ENCODE measurements at places on chromosomes 13 and 19.

- H3K27me3 ChIP-seq: no peaks in the 10 kb centered on the region
- no peaks in the 10 kb centered on the region for H3K4me1 ChIP-seq
- no peak overlapping the region for H3K4me3 ChIP-seq
- no peak for DNase-seq
Observed at GRCh38 chr19:52626915-52627314, 11.2 kb downstream of the ZNF83 start.

GRCh38 chr13:30696278-30697176, 38.8 kb upstream of the ALOX5AP start:
- peaks cover 30% of the 10 kb centered on the region for H3K4me1 ChIP-seq
- no peaks in the 10 kb centered on the region for H3K27me3 ChIP-seq
- H3K4me3 ChIP-seq: peak overlapping the region; percentile 31
- DNase-seq: peak; percentile 55
- peak overlapping the region; percentile 58 for H3K27ac ChIP-seq
- H3K36me3 ChIP-seq: no peaks in the 10 kb centered on the region

DNA sequence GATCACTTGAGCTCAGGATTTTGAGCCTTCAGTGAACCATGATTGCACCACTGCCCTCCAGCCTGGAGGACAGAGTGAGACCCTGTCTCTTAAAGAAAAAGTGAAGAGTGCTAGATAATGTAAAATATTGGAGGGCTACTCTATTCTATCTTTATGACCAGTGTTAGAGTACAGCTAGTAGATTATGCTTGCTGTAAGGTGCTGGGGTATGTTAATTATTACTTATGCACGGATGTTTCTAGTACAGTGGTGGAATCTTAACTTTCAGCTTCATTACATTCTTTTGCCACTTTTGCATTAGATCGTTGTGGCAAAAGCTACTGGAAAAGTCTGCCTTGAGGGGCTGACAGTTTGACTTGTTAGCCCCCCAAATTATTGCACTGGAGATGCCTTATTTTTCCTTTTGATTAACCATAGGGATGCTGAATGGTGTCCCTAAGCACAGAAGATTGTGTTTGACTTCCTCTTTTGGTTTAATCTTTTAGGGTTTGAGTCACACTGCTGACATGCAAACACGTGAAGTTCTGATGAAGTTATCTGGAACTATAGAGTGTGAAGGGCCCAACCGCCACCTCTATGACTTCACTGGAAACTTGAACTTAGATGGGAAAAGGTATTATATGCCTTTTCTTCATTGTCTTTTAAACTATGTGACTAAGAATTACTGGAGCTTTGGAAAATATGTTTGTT, 169.8 kb downstream of the ATP8A2 start:
- no peak for DNase-seq
- peaks cover 36% of the 10 kb centered on the region for H3K4me1 ChIP-seq
- no peaks in the 10 kb centered on the region for H3K27me3 ChIP-seq
- H3K36me3 ChIP-seq: no peaks in the 10 kb centered on the region

DNA sequence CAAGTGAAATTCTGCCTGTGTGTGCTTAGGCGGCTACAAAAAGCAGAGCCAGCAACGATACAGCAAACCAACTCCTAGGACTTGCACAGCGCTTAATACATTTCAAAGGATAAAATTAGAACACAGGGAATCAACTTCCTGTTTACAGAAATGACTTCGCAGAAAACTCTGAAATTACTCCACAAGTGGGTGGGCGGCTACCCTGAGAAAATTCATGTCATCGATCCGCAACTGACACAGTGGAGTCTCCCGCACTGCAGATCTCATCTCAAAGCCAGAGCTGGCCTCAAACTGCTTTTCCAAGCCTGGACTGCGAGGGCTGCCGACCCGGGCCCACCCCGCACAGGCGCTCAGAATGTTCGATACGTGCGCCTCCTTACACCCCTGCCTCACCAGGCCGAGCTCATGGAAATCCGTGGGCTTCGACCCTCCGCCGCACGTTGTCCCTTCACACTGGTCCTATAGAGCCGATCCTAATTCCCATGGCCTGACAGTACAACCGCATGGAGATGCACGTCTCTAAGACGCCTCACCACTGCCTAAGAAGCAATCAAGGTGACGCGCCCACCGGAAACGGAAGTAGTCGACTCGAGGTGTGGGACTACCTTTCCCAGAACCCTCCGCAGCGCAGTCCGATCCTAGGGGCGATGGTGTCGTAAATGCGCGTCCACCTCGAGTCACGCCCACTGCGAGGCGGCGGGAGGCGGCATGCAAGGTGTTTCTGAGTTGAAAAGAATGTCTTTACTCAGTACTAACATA, at the start of gene ZNF229:
TSS of gene ZNF229 (minus strand) at position 557 of the 759 bp plus-strand sequence. CDS start 5,625 bp downstream, outside the sequence.
- DNase-seq: peak; percentile 33
- no peak within 1 kb of the TSS for H3K27ac ChIP-seq
- H3K27me3 ChIP-seq: no peaks in the 10 kb centered on the region

DNA sequence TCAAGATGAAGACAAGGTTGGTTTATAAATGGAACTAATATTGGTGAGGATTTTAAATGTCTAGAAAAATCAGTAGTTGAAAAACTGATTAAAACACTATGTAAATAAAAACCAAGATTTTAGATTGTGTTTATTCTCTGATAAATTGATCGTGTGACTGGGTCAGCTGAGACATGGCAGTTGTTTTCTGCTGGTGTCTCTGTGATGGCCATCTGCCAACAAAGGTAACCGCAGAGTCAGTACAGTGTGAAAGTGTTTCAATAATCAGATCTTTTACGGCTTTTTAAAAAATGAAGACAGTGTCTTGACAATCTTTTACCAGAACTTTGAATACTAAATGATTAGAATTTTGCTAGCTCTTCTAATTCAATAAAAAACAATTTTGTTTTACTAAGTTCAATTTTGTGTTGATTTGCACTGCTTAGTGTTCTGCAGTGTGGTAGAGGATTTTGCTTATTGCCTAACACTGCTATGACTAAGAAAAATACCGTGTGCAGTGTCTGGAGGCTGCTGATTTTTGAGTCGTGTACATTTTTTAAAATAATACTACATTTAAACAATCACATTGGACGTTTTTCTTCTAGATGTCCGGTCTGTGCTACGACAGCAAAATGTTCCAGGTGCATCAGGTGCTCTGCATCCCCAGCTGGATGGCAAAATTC, 32.7 kb upstream of the GPR183 start:
- H3K4me1 ChIP-seq: peaks cover 8% of the 10 kb centered on the region
- no peak overlapping the region for H3K27ac ChIP-seq
- H3K4me3 ChIP-seq: no peak overlapping the region
- no peak for DNase-seq
- H3K36me3 ChIP-seq: no peaks in the 10 kb centered on the region

DNA sequence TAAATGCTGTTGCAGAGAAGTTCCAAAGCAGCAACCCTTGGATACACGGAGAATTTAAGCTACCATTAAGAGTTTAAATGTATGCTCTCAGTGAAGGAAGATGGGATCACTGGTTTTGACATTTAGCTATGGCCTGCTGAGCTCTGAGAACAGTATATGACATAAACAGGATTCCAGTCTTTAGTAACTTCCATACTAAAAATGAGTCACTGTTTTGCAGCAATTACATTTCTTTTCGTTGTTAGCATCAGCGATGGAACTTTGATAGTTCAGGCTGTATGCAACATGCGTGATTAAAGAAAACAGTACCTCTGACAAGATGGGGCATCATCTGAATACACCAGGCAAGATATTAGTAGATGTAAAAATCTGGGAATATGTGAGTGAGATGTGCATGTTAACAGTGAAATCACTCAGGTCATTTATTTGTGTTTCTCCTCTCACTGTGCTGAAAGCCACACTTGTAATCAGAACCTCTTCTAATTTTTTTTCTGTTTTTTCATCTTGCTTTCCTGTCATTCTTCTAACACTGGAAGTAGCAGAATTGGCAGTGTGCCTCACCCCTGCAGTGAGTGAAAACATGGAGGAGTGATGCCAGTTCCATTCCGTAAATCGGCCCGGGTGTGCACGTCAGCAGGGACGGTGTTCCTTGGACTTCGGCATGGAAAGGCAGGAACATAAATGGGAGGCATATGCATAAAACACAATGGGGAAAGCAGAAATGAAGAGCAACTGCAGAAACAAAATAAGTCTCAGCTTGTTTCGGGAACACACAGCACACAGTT, 361.5 kb downstream of the OXGR1 start:
- H3K27me3 ChIP-seq: no peaks in the 10 kb centered on the region
- H3K36me3 ChIP-seq: no peaks in the 10 kb centered on the region
- no peak overlapping the region for H3K27ac ChIP-seq
- no peaks in the 10 kb centered on the region for H3K4me1 ChIP-seq
- no peak overlapping the region for H3K4me3 ChIP-seq

DNA sequence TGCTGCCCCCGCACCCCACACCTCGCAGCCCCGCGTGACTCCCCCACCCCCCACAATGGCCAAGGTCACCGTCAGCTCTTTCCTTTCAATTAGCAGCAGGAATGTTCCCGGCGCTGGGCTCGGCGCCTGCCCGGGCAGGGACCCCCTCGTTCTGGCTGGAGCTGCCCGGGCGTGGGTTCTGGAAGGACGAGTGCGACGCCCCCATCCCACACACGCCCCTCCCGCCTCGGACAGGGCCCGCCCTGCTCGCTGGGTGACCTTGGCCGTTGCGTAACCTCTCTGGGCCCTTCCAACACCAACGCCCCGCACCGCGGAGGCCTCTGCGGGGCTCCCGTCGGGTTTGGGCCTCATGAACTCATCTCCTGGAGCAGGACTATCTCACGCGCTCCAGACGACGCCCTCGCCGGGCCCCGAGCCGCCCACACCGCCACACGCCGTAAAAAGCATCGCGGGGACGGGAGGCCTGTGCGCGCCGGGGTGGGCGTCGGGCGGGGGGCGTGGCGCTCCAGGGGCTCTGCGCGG, 10.3 kb downstream of the PALM start:
- H3K36me3 ChIP-seq: no peaks in the 10 kb centered on the region
- H3K4me3 ChIP-seq: no peak overlapping the region
- H3K27me3 ChIP-seq: peaks cover 89% of the 10 kb centered on the region
- no peaks in the 10 kb centered on the region for H3K4me1 ChIP-seq
- no peak for DNase-seq

DNA sequence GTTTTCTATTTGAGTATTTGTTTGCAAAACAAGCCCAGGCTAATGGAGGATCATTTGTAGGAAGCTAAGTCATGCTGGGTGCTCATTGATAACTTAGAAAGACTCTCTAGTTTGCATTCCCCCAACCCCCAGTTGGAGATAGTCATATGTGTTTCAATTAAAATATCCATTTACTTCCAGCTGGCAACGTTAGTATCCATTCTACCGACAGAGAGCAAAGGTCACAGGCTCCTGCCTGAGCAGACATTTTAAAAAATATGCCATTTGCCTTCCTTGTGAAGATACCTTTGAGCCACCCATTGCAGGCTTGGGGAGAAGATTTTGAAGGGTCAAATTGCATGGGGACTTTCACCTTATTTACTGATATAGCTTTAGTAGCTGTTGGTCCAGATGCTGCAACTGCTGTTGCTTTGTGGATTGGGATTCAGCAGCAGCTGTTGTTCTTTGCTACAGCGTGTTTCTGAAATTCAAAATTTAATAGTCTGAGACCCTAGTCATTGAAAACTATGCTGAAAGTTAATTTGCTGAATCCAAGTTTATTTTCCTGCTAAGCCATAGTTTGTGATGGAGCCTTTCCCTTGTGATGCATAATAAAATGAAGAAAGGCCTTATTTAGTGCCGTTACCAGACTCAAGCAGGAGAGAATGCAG, 335.1 kb downstream of the GPC6 start:
- H3K36me3 ChIP-seq: no peaks in the 10 kb centered on the region
- H3K4me3 ChIP-seq: no peak overlapping the region
- no peaks in the 10 kb centered on the region for H3K4me1 ChIP-seq
- DNase-seq: no peak

DNA sequence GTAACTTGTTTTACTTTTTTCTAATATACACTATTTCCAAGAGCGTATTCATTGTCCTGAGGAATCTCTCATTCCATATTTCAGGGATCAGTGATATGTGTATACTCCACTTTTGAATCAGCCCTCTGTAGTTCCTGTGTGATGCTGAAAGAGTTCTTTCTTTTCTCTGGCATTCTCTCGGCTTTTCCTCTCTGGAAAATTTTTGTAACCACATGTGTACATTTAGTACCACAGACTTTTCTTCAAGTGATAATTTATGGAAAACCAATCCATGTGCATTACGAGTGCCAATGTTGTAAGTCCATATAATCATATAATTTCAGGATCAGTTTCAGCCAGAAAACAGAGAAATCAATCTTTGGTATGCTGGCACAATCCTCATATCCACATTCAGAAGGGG, 102.2 kb upstream of the MBNL2 start:
- H3K27ac ChIP-seq: no peak overlapping the region
- H3K27me3 ChIP-seq: no peaks in the 10 kb centered on the region
- H3K4me1 ChIP-seq: no peaks in the 10 kb centered on the region
- DNase-seq: no peak
- no peaks in the 10 kb centered on the region for H3K36me3 ChIP-seq
- H3K4me3 ChIP-seq: no peak overlapping the region

GRCh38 chr13:110983241-110983640, 68.4 kb upstream of the ANKRD10 start:
- no peak overlapping the region for H3K27ac ChIP-seq
- no peaks in the 10 kb centered on the region for H3K27me3 ChIP-seq
- no peak for DNase-seq
- H3K4me3 ChIP-seq: no peak overlapping the region
- H3K4me1 ChIP-seq: no peaks in the 10 kb centered on the region

GRCh38 chr13:67299751-67300150, 69.6 kb upstream of the PCDH9 start:
- H3K27me3 ChIP-seq: no peaks in the 10 kb centered on the region
- DNase-seq: no peak
- H3K27ac ChIP-seq: no peak overlapping the region
- H3K4me1 ChIP-seq: no peaks in the 10 kb centered on the region

DNA sequence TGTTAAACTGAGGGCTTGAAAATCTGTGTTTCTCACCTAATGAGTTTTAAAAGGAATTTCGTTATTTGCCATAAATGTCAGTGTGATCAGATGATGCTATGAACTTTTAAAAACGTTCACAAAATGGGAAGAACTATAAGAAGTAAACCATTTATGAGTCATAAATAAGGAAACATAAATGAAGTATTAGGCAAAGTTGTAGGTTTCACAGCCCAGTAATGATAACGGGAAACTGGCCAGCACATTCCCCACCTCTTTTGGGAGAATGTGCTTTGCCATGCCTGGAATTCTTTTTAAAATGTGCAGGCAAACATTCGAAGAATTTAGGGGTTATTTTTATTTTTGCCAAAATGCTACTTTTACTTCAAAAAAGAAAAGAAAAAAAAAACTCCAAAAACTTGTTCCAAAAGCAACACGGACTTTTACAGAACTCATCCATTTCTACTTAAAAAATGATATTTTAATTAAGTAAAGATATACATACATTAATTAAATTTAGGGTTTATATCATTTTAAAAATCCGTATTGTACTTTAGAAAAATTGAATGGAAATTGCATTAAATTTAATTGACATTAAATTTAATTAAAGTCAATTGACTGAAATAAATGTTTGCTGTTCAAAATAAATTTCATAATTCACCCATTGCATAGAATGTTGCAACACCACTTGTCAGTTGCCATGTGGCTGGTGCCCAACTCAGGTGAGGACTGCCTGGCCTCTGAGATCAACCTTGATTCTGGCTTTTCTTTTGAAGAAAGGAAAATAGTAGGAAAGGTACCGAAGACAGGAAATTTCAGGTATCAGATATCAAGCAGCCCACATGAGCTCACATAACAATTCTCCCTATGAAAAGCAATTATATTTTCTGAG, 1198.5 kb downstream of the EFNB2 start:
- H3K4me1 ChIP-seq: no peaks in the 10 kb centered on the region
- no peaks in the 10 kb centered on the region for H3K36me3 ChIP-seq
- H3K4me3 ChIP-seq: no peak overlapping the region
- H3K27me3 ChIP-seq: no peaks in the 10 kb centered on the region
